NCI-H345 (cell line): ENCODE measurements at places on chromosomes 2 and 18.

DNA sequence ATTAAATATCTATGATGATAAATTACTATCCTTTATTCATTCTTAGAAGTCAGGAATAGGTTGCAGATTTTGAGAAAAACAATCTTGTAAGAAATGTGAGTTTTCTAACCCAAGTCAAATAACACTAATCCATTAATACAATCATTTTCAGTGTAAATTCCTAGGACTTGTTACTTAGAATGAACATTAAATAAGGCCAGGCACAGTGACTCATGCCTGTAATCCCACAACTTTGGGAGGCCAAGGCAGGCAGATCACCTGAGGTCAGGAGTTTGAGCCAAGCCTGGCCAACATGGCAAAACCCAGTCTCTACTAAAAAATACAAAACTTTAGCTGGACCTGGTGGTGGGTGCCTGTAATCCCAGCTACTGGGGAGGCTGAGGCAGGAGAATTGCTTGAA lies 45.8 kb upstream of the CDKL4 start:
- no peak for DNase-seq

GRCh38 chr2:219124381-219125110 lies 36.1 kb downstream of the NHEJ1 start:
- DNase-seq: no peak

GRCh38 chr2:96340493-96341414 lies 5.2 kb downstream of the NCAPH start:
- no peak for DNase-seq

- peak; percentile 75 for DNase-seq
Observed at GRCh38 chr2:143877876-143878530, 641.9 kb downstream of the ZEB2 start.

DNA sequence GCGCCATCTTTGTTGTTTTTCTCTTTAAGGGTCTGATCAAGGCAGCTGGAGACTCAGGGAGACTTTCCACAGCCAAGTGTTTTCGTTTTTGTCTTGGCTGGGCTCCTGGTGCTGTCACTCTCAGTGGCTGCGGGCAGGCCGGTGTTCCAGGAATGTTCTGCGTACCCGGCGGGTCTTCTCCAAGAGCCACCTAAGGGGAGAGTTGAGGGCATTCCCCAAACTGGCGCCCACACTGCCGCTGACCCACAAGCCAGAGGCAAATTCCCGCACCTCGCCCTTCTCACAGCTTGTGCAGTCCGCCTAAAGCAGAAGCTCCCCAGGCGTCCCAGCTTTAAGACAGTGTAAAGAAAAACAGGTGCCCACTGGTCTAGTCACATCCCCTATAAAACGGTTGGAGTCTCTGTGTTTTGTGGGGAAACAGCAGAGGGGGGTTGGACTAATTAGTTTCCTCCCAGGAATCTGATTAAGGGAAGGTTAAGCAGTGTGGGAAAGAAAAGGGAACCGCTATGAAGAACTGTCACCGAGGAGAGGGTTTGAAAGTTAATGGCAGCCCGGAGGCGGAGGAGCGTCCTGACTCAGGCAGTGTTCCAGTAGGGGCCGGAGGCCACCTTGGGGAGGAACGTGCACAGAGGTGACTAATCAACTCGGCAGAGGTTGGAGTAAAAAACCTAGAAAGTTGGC lies 224.5 kb downstream of the SLC4A3 start:
- DNase-seq: no peak

DNA sequence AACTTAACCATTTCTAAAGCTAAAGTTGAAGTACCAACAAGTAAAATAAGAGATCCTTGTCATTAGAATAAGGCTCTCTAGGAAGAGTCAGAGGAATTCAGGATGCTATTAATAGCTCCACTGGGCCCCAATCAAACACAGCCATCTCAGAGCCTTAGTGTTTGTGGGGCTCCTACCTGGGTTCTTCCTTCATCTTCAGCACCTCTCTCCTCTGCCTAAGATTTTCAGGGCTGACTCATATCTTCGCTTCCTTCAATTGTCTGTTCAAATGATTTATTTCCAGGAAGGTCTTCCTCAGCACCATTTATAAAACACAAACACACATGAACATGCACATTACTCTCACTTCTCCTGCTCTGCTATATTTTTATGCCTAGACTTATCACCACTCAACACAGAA lies 119.5 kb downstream of the COL6A3 start:
- DNase-seq: no peak

- DNase-seq: peak; percentile 6
Observed at GRCh38 chr2:241218131-241219029, 29.9 kb downstream of the ANO7 start.

GRCh38 chr2:216590780-216591179 lies 42.4 kb upstream of the IGFBP2 start:
- no peak for DNase-seq

DNA sequence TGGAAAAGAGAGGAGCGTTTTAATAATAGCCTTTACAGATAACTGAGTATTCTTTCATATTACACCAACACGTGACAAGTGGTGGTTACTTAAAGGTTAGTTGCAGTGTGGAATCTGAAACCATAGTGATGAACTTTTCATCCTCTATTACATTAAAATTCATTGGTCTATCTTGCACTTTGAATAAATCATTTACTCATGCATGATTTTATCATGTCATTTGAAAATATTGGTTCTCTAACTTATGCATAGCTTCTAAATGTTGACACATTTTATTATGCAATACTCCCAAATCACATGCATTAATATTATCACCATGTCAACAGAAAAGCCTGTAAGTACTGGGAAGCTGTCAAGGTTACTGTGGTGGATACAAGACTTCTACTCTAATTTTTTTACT lies 1432.2 kb downstream of the LRP1B start:
- DNase-seq: no peak

GRCh38 chr2:95374451-95374920 lies 28.0 kb upstream of the FAHD2A start:
- no peak for DNase-seq

- DNase-seq: no peak
Observed at GRCh38 chr18:32443706-32444215, 26.9 kb downstream of the GAREM1 start.

GRCh38 chr2:43040084-43040854 lies 186.1 kb downstream of the ZFP36L2 start:
- no peak for DNase-seq

GRCh38 chr2:28430788-28431418 lies 38.2 kb downstream of the FOSL2 start:
- DNase-seq: no peak

DNA sequence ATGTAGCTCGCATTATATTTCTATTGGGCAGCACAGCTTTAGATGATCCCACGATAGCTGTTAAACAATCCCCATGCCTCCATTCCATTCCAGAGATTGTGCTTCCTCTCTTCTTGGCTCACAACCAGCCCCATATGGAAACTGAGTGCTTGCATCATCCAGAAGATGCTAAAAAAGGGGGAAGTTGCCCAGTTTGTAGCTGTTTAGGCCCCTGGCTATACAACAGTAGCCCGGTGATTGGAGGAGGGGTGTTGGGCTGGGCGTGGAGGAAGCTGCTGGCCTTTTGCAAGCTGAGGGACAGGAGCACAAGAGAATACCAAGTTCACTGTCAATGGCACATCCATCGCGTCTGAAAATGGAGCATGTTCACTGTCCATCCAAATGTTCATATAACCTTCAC lies 360.2 kb downstream of the ALK start:
- DNase-seq: no peak

DNA sequence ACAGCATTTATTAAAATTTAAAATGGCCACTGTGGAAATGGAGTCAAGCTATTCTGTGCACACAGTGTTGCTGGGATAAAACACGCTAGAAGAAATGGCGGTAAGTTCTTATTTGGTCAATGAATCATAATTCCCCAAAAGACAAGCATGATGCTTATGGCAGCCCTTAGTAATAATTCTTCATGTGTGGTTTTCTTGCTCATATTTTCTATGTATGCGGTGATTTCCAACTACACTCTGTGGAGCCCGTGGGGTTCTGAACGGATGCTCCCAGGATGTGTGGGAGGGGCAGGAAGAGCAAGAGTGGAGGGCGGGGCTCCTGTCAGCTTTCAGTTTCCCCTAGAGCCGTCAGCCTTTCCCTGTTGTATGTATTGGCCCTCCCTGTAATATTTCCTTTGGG lies 91.7 kb upstream of the RMDN2 start:
- no peak for DNase-seq

GRCh38 chr2:157336137-157337010 lies 10.8 kb upstream of the ERMN start:
- peak; percentile 28 for DNase-seq

DNA sequence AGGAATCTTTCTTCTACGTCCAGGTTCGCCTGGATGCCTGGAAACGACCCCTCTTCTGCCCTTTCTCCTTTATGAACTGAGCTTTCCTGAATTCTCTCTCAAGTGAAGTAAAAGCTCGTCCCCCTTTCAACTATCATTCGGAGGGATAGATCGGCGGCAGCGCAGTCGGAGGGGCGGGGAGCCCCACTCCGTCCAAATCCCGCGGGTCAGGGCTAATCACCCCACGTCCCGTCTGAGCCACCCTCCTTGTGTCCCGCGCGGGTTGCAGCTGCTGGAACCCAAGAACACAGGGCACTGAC lies 367 bp downstream of the FBXO48 start:
- no peak for DNase-seq

DNA sequence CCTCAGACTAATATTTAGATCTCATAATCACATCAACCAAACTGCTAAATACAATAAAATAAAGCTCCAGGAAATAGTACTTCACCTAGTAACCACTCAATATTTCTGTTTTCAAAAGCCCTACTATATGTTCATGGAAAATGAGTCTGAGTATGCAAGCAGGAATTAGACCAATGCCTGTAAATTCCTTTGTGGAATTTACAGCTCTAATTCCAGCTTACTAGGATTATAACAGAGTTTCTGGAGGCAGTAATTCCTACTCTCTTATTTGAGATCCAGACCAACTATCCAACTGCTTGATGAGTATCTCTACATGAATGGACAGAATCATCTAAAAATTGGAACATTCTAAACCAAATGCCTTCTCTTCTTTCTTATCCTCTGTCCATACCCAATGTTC lies 11.6 kb downstream of the CDKL4 start:
- DNase-seq: no peak

GRCh38 chr2:174603280-174603679 lies 5.7 kb upstream of the WIPF1 start:
- peak; percentile 4 for DNase-seq

- no peak for DNase-seq
Observed at GRCh38 chr2:114201781-114202180, 240.7 kb upstream of the DPP10 start.

DNA sequence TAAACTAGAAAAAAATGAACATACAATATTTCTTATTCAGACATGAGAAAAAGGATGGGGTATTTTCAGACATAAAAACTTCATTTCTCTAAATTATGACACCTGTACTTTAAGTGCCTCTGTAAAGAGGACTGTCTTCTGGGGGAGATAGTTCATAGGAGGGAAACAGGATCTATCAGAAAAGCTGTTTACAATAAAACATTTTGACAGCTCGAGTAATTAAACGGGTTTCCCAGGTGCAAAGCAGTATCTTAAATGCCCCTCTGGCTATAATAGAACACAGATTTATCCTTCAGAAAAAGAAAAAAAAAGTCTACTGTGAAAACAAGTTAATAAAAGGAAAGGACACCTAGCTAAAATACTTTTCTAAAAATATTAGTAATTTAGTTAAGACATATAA lies 311.4 kb upstream of the UBE2E3 start:
- DNase-seq: no peak

- no peak for DNase-seq
Observed at GRCh38 chr2:69271831-69272257, 115.2 kb downstream of the GFPT1 start.

DNA sequence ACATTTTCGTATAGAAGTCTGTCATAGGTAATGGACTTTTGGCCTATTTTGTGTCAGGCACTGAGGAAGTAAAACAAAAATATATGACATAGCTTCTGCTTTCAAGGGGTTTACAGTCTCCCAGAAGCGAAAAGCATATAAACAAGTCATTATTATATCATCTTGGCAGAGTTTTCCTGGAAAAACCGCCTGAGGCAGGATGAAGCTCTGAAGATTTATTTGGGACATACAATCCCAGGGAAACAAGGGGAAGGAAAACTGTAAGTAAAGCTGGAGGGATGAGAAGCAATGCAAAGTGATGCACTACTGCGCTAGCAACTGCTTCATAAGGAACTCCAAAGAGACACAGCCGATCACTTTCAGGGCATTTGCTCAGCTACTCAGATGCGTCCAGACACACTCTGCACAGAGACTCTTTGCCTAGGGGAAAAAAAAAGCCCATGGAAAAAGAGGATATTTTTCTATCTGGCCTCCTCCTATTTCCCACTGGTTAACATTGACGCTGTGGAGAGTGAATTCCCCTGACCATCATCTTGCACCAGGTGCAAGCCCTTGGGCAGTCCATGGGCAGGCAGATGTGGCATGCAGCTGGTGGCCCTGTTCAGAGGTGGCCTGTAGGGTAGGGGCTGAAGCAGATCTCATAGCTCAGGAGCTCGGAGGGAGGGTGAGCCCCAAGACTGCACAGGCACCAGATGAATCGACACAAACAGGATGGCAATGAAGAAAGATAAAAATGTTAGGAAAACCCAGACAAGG lies 158.1 kb downstream of the METTL4 start:
- no peak for DNase-seq

DNA sequence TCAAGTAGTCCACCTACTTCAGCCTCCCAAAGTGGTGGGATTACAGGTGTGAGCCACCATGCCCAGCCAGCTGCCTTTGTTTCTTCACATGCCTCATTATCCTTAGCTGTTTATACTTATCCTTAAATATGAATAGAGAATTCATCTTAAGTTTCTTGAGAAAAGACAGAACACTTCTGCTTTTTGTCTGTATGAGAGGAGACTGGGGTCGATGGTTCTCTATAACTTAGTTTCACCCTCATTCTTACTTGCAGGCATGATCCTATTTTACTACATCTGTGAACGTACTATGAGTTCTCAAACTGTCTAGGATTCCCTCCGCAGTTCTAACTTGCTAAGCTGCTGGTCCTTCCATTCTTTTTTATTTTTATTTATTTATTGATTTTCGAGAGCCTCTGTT lies 20.4 kb downstream of the PPM1B start:
- no peak for DNase-seq

DNA sequence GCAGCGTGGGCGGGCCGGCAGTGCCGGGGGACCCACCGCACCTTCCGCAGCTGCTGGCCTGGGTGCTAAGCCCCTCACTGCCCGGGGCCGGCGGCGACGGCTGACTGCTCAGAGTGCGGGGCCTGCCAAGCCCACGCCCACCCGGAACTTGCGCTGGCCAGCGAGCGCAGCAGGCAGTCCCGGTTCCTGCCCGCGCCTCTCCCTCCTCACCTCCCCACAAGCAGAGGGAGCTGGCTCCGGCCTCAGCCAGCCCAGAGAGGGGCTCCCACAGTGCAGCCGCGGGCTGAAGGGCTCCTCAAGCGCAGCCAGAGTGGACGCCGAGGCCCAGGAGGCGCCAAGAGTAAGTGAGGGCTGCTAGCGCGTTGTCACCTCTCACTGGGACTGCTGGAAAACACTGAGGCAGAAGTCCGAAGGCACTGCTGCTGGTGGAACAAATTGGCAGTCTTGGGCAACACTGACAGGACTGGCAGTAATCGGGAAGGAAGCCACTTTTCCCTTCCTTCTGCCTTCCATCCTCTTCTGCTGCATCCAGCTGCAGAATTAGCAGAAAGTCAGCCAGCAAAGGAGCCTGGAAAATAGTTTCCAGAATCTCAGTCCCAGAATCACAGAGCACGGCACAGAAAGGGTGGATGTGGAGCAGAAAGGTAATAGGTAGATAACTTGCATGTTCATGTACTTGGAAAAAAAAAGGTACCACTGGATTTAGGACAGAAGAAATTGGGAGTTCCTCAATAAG lies 179.4 kb upstream of the FN1 start:
- no peak for DNase-seq

GRCh38 chr2:63047321-63048279 lies 3.0 kb upstream of the OTX1 start:
- no peak for DNase-seq

GRCh38 chr2:16245481-16246054 lies 305.2 kb downstream of the MYCN start:
- no peak for DNase-seq
